ENCODE measurements at places on chromosomes 3 and 15. TPM values are rescaled to one million over a fixed set of nuclear protein-coding genes. Genes with fewer than 3 reads are reported as not detected.

The OR5H14 gene
- polyA plus RNA-seq, result not detected

The NR1I2 gene
- polyA plus RNA-seq, result 0.58 TPM

The ZNF385D gene
- polyA plus RNA-seq, result 0.24 TPM

The RAD51 gene
- 0.45 TPM for polyA plus RNA-seq

The SOX2 gene
- polyA plus RNA-seq, result not detected

The RNU5B-1 gene
- not detected for polyA plus RNA-seq

The ROPN1 gene
- not detected for polyA plus RNA-seq

The RTP1 gene
- polyA plus RNA-seq, result not detected

The IMPG2 gene
- polyA plus RNA-seq, result 0.05 TPM

The MAP3K13 gene
- 53.4 TPM for polyA plus RNA-seq

The SLC7A14 gene
- polyA plus RNA-seq, result not detected

The SRGAP3 gene
- polyA plus RNA-seq, result 0.24 TPM

The FETUB gene
- not detected for polyA plus RNA-seq

The DLL4 gene
- not detected for polyA plus RNA-seq

The SH3BP5 gene
- 117 TPM for polyA plus RNA-seq

The CAPN3 gene
- 1.3 TPM for polyA plus RNA-seq

The ECE2 gene
- not detected for polyA plus RNA-seq

The CA12 gene
- not detected for polyA plus RNA-seq

The ARHGEF26 gene
- polyA plus RNA-seq, result 0.11 TPM

The TRIM42 gene
- not detected for polyA plus RNA-seq

The MOBP gene
- polyA plus RNA-seq, result not detected

The FRMD4B gene
- 0.05 TPM for polyA plus RNA-seq

The KY gene
- not detected for polyA plus RNA-seq

The CFAP92 gene
- polyA plus RNA-seq, result not detected

The WDR76 gene
- 6.8 TPM for polyA plus RNA-seq

The ZNF660 gene
- not detected for polyA plus RNA-seq

The GOLGA8T gene
- not detected for polyA plus RNA-seq

The B3GALNT1 gene
- 1.1 TPM for polyA plus RNA-seq

The SMARCC1 gene
- polyA plus RNA-seq, result 106 TPM

The GABRB3 gene
- polyA plus RNA-seq, result not detected

The EBLN2 gene
- 0.80 TPM for polyA plus RNA-seq

The UBA7 gene
- 61.5 TPM for polyA plus RNA-seq

The FAM3D gene
- polyA plus RNA-seq, result not detected

The TMEM158 gene
- not detected for polyA plus RNA-seq
